ENCODE measurements at places on chromosomes 6 and 20.
A peak's percentile ranks its signal among the peaks of the same experiment; 100 is the strongest.

DNA sequence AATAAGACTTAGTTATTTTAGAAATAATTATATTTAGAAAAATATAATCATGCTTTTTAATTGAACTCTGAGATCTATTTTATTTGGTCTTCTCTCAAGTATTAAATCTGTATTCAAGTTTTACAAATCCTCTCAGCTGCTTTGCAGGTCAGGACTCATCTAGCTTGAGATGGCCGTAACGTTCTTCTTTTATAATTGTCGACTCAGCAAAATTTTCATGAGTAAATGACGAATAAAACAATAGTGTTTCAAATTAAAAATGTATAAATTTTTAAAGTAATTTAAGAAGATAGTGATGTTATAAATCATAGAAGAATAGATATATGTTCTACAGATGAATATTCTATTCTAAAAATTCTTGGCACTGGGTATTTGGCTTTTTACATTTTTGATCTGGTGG is 957.1 kb upstream of the EYS start:
- no peak for DNase-seq

DNA sequence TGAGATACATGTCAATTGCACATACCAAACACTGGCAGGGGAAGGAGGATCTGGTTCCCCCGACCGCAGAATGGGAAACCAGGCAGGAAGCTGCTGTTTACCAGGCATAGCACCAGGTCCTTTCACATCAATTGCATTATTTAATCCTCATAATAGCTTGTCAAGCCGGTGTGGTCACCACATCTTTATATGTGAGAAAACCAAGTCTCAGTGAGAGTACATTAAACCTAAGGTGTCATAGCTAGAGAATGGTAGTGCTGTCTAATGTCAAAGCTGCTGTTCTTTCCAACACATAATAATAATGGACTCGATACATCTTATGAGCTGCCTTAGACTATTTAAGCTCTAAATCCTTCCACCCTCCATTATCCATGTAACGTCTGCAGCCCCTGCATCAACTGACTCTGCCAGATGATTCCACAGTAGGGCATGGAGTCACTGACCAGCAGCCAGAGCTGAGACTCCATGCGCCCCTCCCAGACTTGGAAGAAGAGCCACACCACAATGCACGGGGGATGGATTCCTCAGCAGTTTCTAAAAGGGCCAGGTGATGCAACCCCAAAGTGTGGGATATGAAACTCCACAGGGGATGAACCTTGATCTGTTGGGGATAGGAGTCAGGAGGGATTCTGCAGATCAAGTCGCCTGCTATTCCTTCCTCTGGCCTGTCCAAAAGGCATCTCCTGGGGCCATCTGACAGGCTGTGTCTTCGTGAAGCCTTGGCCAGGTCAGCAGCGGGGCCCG is 71.8 kb downstream of the GPR6 start:
- no peak for DNase-seq

- DNase-seq = no peak
Observed at GRCh38 chr20:49424536-49424935, 57.9 kb downstream of the KCNB1 start.

- DNase-seq = peak; percentile 86
Observed at GRCh38 chr6:70667711-70668498, at the start of gene SMAP1. Gene SMAP1 (plus strand): TSS chr6:70667883. CDS start chr6:70668024, 141 bp downstream.

- DNase-seq = peak; percentile 44
Observed at GRCh38 chr6:21596145-21596948, 2.8 kb downstream of the SOX4 start.

- peak; percentile 90 for DNase-seq
Observed at GRCh38 chr20:58623579-58624473, 27.3 kb upstream of the STX16 start.

DNA sequence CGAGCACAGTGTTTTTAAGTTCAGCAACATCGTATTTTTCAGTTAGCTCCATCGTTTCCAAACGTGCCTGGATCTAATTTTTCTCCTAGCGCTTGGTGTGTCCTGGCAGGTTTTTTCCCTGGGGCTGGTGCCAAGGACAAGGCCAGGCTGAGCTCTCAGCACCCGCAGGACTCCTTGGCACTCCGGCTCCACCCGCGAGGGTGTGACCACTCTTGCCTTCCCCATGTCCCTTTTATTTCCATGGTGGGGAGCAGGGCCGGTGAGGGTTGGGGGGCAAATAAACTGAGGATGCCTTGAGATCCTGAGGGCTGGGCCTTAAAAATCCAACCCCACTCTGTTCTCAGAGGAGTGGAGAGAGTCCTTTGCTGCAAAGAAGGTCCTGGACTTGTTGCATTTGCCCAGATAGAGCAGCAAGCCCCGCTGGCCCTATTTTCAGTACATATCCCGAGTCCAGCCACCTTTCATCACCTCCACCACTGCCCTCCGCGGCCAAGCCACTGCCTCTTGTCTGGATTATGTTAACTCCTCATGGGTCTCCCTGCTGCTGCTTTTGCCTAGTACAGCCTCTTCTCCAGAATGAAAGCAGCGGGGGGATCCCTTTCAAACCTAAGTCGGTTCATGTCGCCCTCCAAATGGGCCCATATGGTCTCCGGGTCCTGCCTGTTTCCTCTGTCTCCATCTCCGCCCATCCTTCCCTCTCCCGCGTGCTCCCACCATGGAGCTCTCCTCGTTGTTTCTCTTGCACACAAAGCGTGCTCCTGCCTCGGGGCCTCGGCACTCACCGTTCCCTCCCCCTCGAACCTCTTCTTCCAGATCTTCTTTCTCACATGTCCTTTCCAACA is 4.5 kb upstream of the RAB44 start:
- DNase-seq = no peak

DNA sequence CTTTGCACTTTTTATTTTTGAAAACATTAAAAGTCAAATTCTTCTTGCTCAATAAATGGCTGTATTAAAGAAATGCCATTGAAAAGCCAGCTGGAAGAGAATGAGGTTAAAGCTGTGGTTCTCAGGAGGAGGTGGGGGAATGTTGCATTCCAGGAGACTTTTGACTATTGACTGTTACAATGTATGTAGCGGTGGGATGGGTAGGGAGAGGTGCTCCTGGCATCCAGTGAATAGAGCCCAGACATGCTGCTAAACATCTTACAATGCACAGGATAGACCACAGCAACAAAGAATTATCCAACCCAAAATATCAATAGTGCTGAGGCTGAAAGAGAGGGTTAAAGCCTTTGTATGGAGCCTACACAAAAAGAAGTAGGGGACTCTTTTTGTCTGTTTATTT is 295.9 kb downstream of the NKAIN2 start:
- DNase-seq = no peak

- no peak for DNase-seq
Observed at GRCh38 chr6:40954446-40955177, 84.4 kb downstream of the UNC5CL start.

DNA sequence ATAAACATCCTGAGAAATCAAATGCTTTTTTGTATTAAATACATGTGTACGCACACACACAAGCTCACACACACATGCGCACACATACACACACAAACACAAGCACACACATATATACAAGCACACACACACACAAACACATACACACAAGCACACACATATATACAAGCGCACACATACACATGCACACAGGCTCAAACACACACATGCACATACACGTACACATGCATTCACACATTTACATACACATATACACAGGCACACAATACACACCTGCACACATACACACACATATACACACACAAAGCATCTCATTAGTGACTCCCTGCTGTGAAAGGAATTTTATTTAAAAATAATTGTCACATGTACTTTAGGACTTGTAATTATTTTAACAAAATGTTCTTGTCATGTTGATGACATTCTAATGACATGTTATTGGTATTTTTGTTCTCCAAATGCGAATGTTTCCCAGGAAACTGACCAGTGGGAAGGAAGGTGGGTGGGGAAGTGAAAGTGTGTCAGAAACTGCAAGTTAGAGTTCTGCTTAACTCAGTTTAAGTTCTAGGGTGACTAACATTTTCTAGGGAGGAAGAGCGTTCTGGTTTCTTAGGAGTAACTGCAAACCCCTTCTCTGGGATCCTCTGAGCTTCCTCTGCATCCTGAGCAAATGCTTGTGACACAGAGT is 113.9 kb upstream of the ZNF217 start:
- DNase-seq = peak; percentile 23

DNA sequence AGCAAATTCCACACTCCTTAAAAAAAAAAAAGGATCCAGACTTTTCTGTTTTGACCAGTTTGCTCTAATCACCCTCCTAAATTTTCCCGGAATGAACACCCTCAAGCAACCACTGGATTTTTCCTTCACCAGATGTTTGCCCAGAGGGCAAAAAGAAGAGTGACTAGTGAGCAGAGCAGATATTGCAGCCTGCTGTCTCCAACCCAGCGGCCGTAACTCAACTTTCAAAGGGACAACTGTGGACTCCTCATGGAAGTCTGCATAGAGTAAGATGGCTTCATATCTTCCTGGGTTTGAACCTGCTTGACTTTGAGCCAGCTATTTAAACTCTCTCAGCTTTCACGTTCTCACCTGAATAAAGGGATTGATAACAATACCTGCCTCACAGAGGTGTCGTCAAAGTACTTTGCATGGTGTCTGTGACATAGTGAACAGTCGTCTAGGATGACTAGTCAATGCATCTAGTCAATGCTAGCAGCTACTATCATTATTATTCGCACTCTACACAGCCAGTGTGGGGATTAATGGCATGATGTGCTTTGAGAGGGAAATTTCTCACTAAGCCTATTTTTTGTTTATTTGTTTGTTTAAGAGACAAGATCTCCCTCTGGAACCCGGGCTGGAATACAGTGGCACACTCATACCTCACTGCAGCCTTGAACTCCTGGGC is 92.2 kb upstream of the HIVEP1 start:
- DNase-seq = no peak

GRCh38 chr20:14566505-14566904 is 229.1 kb upstream of the FLRT3 start:
- peak; percentile 10 for DNase-seq

DNA sequence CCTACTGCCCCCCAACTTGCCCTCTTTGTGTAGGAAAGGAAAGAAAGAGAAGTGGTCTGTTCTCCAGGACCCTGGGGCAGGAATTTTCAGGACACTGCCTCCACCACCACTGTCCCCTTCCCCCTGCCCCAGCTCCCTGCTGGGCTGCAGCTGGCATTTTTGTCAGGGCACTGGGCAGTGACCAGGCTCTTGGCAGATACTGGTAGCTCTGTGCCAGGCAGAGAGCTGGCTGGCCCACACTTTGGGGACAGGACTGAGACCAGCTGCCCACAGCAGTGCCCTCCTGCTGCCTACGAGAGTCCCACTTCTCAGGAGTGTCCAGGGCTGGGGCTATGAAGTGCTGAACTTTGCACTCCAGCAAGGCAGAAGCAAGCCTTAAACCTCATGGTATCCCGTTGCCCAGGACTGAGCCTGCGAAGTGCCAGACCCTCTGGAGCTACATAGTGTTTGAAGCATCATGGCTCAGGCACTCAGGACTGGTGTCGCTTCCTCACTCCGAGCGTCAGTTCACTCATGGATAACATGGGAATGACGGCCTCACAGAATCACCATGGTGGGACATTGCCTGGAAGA is 19.3 kb downstream of the SLC13A3 start:
- DNase-seq = no peak

- DNase-seq = no peak
Observed at GRCh38 chr20:3172126-3172932, 1.0 kb downstream of the LZTS3 start.

GRCh38 chr20:45970646-45971424 is 1.2 kb downstream of the ZNF335 start:
- DNase-seq = no peak

- DNase-seq = no peak
Observed at GRCh38 chr6:163136681-163137397, 277.7 kb upstream of the QKI start.

DNA sequence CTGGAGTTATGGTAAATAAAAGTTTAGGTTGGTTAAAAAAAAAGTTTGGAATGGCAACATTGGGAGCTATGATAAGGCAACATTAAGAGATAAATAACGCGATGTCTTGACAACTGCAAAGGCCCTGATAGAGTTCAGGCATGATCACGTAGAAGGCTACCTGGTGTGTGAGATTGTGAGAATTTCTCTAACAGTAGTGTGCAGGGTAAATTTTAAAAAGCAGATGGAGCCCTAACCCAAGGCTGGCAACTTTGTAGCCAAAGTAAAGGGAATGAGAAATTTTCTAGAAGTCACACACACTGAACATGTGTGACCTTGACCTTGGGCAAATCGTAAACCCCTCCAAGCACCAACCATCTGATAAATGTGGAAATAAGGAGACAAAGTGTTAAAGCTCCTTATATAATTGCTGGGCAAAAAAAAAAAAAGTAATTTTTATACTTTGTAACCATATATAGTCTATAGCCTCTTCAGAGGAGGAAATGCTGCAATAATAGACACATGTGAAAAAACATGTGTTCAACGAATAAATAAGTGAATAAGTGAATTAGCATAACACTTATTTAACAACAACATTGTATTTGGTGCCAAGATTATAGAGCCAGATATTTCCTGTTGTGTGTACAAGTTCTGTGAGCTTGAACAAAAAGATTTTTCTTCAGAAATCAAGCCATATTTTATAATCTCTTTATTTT is 18.2 kb downstream of the KCNQ5 start:
- DNase-seq = no peak

DNA sequence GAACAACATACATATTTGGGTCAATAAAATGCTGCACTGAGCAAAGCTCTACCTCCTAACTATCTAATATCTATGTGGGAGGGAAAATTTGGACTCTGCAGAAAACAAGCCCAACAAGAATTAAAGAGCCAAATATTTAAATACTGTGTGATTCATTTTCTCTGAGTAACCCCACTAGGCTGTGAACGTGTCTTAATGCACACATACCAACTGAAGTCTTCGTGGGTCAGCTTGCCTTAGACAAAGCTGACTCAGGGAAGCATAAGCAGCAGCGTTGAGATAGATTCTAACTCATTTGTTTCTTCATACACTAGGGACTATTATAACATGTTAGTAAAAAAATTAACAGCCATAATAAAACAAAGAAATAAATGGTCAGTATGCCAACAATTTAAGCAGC is 114.3 kb downstream of the GJA1 start:
- peak; percentile 71 for DNase-seq

GRCh38 chr6:160992061-160992979 is 751 bp downstream of the MAP3K4 start:
- DNase-seq = peak; percentile 73
